Activated CD8-positive, alpha-beta memory T cell treated with anti-CD3 and anti-CD28 coated beads for 24 hours (primary cell): ENCODE measurements at places on chromosomes 7 and 10.

DNA sequence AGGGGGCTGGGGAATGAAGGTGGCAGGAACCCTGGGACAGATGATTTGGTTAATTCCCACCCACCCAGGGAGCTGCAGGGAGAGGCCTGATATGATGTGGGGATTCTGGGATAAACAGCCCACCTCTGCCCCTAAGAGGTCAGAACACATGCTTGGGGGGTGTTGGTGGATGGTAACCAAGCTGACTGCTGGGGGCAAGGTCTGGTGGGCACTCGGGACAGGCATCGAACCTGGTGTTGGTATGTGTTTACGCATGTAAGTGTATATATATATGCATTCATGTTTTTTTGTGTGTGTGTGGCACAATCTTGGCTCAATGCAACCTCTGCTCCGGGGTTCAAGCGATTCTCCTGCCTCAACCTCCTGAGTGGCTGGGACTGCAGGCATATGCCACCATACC is 80.7 kb upstream of the TMEM248 start:
- DNase-seq = no peak

DNA sequence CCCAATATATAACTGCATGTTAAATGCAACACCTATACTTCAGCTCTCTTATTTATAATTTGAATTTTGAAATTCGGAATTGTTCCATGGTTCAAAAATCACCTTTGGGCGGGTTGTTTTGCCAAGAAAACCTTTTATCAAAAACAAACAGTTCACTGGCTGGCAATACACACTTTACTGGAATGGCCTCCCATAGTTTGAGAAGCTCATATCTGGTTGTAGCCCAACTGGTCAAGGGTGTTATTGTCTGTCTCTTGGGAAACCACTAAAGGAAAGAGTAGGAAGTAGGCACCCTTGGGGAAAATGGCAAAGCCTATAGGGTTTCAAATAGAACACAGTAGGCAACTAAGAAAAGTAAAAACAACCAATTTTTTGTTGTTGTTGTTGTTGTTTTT is 117.9 kb downstream of the HIPK2 start:
- DNase-seq = no peak

DNA sequence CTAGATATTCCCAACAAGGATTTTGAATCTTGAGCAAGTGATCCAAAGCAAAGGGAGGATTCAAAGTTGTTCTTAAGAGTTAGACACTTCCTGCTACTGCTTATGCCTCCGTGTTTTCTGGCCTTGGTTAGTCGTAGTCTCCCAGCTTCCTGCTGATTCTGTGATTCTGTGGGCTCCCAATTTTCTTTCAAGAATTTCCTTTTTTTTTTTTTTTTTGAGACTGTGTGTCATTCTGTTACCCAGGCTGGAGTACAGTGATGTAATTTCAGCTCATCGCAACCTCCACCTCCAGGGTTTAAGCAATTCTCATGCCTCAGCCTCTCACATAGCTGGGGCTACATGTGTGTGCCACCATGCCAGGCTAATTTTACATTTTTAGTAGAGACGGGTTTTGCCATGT is 4.4 kb upstream of the ITGB8 start:
- no peak for DNase-seq

GRCh38 chr10:99344715-99345114 is 15.6 kb downstream of the CNNM1 start:
- DNase-seq = no peak

DNA sequence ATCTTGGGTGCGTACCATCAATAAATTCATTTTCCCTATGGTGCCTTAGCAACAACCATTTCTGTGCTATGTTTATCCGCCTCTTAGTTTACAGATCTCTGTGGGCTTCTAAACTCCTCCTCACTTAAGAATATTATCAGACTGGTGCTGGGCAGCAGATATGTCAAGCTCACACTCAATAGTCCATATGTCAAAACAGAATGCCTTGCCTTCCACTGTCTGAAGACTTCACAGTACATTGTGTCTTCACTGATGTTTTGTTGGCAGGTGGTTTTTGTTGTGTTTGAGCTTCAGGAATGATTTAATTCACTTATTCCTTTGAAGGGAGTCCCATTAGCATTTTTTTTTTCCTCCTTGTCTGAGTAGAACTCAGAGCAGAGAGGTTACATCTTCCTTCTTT is 419.6 kb downstream of the DNAJB9 start:
- DNase-seq = no peak

- peak; percentile 40 for DNase-seq
Measured at GRCh38 chr10:48606530-48607355, 1.9 kb upstream of the ARHGAP22 start.

DNA sequence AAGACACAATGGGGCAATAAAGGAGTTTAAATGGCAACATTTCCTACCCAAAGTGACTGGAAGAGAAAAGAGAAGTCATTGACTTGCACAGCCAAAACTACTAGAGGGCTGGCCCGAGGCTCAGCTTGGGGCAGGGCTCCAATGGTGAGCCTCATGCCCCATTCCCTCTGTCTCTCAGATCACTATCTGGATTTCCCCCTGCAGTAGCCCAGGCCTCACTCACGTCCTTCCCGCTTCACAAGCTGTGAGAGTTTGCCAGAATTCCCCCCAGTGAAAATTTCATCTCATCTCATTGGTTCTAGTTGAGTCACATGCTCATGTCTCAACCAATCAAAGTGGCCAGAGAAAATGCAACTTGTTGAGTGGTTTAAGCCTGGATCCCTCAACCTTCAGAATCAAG is 181.3 kb downstream of the WDR11 start:
- DNase-seq = no peak

DNA sequence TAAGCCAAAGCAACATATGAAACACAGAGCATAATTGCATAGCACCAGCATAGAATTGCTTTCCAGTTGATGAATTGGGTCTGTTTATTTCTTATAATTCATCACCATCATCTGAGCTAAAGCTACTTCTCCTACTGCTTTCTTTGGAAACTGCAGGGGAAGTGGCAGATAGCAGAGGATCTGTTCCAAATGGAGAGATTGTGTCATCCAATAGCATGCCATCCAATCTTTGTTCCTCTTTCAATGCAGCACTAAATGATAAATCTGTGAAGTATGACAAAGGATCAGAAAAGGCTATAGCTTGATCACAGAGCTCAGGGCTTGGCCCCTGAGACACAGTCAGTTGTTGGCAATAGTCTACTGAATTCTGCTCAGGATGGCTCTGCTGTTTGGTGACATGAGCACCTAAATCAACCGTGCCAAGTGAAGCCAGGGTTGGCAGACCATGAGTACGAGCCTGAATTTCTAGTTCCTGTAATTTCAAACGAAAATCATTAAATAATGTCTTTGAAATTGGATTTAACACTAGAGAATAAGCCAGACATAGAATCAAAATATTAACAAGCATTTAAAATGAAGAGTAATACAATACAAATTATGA is 90.0 kb downstream of the TFEC start:
- no peak for DNase-seq

GRCh38 chr10:31320550-31321211 is 1.7 kb downstream of the ZEB1 start:
- peak; percentile 71 for DNase-seq

DNA sequence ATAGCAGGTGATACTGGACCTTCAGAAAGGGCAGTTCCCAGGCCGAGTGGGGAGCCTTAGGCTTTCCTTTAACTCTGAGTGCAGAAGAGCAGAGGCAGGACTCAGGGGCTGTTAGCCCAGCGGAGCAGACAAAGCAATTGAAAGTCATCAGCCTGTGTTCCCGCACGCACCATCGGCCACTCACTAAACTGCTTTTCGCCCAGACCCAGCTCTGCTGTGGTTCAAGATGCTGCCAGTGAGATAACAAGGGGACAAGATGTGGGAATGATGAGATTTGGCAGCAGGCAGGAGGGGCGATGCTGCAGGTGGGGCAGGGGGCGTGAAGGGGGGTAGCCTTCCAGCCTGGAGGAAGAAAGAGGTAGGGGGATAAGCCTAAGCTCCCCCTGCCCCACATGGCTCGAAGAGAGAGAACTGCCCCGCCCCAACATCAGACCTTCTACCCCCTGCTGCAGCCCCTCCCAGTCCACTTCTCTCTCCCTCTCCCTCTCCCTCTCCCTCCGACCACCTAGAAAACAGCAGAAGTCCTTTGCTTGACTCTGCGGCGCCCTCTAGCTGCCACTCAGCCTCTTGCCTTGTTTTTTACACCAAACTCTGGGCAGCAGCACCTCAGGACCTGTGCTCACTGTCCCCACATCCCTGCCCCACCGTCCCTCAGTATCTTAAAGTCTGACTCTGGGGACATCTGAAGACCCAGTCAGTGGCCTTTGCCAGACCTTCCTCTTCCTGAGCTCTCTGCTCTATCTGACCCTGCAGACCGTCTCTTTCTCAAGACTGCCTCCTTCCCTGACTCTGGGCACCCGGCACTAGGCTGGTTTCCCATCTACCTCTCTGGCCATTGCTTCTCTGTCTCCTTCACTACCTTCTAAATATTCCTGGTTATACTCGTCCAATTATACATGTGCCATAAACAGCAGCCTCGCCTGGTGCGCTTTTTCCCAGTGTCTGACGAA is 110.5 kb downstream of the C10orf105 start:
- peak; percentile 85 for DNase-seq

- no peak for DNase-seq
Measured at GRCh38 chr10:22720667-22721066, 6.3 kb upstream of the PIP4K2A start.

GRCh38 chr10:128499956-128500355 is 373.7 kb upstream of the MKI67 start:
- no peak for DNase-seq

- no peak for DNase-seq
Measured at GRCh38 chr7:34109936-34110780, 204.8 kb downstream of the BMPER start.

- no peak for DNase-seq
Measured at GRCh38 chr10:66259836-66260235, 666.0 kb upstream of the LRRTM3 start.
